ENCODE measurements at places on chromosomes 11 and 22. TPM values are rescaled to one million over a fixed set of nuclear protein-coding genes. Genes with fewer than 3 reads are reported as not detected.

GRCh38 chr11:11148104-11148509 is 204.9 kb downstream of the CSNK2A3 start:
- peak; percentile 88 for DNase-seq

- DNase-seq, result peak; percentile 93
Observed at GRCh38 chr11:61792310-61793082, at the start of the genes FEN1 and TMEM258. TSS of gene FEN1 (plus strand) at chr11:61792911. CDS start at chr11:61795362, 2,451 bp downstream. TSS of gene TMEM258 (minus strand) at chr11:61792599. CDS start at chr11:61792558, 41 bp downstream.

DNA sequence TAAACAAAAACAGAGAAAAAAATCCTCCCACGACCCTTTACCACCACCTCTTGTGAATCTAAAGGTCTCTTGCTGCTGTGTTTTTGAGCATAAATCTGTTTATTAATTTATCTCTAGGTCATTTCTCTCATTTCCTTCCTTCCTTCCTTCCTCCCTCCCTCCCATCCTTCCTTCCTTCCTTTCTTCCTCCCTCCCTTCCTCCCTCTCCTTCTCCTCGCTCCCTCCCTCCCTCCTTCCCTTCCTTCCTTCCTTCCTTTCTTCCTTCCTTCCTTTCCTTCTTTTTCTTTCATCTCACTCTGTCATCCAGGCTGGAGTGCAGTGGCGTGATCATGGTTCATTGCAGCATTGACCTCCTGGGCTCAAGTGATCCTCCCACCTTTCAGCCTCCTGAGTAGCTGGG is 13.5 kb upstream of the APOBEC3A start:
- no peak for DNase-seq

DNA sequence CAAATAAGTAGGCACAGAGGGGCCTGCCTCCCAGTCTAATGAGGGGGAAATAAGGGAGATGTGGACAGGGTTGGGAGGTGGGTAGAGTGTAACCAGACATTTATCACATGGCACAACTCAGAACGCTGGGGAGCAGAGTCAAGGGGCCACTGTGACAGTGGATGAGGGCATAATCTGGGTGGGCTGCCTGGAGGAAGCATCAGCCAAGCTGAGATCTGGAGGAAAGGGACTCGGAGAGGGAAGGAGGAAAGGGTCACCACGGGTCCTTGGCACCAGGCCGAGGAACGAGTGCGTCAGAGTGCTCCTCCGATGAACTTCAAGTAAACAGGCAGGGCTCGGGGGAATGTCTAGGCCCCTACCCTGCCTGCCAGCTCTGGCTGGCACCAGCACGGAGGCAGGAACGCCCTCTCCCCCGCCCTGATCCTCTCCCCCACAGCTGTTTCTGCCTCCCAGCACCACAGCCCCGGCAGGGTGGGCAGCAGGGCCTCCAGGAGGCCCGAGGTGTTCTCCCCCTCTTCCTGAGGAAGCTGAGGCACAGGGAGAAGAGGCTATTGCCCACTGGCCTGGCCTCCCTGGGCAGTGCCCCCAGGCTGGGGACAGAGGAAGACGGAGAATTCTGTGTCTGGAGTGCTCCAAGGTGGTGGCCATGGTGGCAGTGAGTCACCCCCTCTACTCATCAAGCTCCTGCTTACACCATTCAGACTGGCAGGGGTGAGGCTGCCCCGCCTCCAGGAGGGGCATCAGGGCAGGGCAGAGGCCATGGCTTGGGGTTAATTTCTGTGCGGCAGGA is 4.2 kb downstream of the ALDH3B1 start:
- DNase-seq, result no peak

GRCh38 chr11:93646399-93646798 is 15.1 kb upstream of the CEP295 start:
- DNase-seq, result no peak

GRCh38 chr11:33994937-33995336 is 56.6 kb upstream of the CAPRIN1 start:
- DNase-seq, result no peak

DNA sequence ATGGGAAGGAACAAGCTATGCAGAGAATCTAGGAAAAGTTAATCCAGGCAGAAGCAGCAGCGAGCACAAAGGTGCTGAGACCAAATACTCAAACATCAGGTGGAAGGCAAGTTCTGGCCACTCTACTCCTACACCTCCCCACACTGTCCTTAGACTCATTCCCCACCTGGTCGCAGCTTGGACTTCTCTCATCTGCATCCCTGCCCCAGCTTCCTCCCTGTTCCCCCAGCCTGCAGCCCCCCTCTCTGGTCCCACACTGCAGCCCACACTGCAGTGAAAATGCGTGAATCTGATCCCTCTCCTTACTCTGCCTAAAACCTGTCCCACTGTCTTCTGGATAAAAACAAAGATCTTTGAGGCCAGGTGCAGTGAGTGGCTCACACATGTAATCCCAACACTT is 9.1 kb downstream of the TPBGL start:
- no peak for DNase-seq

DNA sequence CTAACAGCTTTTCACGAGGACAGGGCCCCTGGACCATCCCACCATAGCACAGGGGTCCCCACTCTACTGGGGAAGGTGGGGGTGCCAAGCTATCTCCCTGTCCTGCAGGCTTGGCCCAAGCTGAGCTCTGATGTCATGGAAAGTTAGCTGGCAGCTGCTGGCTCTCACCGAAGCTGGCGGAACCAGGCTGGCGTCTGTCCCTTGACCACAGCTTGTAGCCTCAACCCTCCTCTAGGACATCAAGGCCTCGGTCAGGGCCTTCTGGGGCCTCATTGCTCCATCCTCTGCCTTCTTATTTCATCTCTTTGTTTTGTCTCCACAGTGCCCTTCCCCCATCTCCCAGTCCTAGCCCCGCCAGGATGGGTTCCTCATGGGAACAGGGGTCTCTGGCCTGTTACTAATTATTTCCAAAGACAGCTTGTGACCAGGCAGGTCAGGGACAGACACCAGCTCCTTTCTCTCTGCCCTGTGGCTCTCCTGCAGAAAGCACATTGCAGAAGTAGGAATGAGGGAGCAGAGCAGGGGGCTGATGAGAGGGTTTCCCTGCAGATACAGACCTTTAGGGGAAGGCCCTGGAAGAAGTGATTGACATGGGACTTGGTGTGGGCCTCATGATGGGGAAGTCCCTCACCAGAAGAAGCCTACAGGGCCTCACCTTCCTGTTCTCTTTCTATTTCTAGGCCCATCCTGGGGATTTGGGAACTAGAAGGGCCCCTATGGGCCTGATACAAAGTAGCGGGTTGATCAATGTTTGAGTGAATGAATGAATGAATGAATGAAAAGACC is 97.5 kb upstream of the ALX4 start:
- no peak for DNase-seq

DNA sequence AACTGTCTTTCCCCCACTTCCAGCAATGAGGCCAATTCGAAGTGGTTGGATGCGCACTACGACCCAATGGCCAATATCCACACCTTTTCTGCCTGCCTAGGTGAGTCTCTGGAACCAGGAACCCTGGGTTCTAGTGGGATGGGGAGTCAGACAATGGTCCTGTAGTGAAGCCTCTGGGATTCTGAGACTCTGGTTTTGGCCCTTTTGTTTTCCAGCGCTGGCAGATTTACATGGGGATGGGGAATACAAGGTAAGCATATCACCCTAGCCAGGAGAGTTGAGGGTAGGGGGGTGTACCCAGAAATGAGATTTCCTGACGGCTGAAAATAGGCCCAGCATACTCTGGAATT is 530 bp downstream of the BBS1 start:
- DNase-seq, result no peak

- no peak for DNase-seq
Observed at GRCh38 chr11:129249923-129250322, 57.8 kb upstream of the ARHGAP32 start.

DNA sequence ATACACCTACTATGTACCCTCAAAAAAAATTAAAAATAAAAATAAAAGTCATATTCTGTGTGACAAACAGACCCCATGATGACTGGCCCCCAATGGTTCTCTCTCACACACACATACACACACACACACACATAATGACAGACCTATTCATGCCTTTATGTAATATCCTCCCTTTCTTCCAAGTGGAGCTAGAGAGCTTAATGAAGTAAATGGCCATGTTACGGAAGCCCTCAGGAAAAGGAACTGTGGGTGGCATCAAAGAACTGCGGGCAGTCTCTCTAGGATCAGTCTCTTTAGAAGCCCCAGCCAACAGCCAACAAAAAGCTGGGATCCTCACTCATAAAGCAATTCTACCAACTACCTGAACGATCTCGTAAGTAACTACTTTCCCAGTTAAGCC is 125.5 kb downstream of the SIK3 start:
- DNase-seq, result no peak

GRCh38 chr11:110422306-110422905 is 7.3 kb upstream of the FDX1 start:
- DNase-seq, result no peak

- DNase-seq, result peak; percentile 64
Observed at GRCh38 chr22:35629406-35630216, 12.5 kb upstream of the MB start.

GRCh38 chr11:15641271-15642045 is 526.7 kb downstream of the INSC start:
- no peak for DNase-seq

- DNase-seq, result no peak
Observed at GRCh38 chr11:78239781-78240180, 51.1 kb downstream of the USP35 start.

- no peak for DNase-seq
Observed at GRCh38 chr11:103537904-103538502, 428.8 kb downstream of the DYNC2H1 start.

- DNase-seq, result no peak
Observed at GRCh38 chr11:74011360-74012073, 2.6 kb upstream of the UCP3 start.

- DNase-seq, result peak; percentile 60
Observed at GRCh38 chr22:37843741-37844089, 419 bp downstream of the ANKRD54 start.

DNA sequence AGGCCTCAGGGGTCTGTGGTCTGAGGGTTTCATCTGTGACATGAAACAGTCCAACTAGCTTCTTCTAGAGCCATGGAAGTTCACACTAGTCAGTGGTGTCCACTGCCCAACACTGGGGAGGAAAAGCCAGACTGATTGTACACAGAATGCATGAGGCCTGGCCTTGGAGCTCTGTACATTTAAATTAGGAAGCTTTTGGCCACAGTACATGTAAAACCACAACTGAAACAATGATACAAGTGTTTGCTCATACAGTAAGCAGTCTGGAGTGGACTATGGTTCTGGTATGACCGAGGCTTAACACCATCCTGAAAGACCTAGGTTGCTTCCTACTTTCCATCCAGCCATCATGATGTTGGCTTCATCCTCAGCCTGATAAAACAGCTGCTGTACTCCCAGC is 73.8 kb upstream of the SESN3 start:
- no peak for DNase-seq

- no peak for DNase-seq
Observed at GRCh38 chr22:29477723-29478318, 2.2 kb upstream of the NEFH start.

DNA sequence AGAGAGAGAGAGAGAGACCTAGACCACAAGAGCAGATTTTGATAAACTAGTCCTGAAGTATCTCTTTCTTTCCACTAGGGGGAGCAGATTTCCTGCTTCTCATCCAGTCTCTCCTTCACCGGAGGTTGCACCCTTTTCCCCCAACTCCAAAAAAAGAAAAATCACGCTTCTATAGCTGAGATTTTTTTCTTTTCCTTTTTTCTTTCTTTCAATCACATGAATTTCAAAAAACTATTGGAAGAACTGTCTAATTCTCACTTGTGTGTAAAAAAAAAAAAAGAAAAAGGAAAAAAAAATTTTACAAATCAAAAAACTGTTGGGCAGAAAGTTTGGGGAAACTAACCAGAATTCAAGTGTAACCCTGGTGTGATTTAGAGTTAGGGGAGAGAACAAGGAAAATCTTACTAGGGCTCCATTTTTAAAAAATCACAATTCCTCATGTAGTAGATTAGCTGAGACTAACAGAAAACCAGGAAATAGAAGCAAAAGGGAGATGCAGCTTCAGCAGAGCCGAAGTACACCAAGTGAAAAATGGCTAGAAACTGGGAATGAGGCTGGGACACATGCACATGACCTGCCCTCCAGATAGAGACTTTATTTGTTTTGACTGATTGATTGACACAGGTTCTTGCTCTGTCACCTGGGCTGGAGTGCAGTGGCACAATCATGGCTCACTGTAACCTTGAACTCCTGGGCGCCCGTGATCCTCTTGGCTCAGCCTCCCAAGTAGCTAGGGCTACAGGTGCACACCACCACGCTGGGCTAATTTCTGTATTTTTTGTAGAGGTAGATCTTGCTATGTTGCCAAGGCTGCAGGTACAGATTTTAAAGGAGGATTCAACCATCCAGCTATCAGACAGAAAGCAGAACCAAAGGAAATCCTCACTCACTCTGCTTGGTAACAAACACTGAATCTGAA is 27.1 kb downstream of the SDHD start:
- DNase-seq, result no peak

DNA sequence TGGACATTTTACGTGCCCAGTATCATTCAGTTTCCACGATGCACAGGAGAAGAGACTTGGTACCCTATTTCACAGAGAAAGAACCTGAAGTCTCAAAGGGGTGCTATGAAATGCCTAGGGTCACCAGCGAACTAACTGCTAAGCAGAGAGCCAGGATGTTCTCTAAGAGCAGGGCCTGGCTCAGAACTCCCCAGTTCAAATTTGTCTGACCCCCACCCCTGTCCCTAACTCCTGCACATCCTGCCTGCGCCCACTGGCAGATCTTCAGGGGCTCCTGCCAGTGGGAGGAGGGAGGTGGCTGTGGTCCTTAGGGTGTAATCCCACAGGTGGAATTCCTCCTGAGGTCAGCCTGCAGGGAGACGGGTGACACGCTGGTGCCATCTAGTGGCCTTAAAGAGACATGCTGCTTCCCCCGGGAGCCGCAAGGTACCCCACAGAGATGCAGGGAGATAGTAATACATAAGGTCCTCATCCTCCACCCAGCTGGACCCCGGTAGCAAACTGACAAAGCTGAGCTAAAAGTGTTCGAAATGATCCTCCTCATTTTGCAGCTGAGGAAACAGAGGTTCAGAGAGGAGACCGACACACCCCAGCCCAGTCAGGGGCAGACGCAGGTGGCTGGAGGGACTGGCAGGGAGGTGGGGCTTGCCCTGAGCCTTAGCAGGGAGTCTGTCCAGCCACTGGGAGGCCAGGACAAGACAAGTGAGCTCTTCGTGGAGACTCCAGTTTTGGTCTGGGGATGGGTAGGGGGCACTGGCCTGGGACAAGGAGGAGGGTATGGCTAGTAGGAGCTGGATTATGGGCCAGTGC is 34.1 kb downstream of the MB start:
- DNase-seq, result peak; percentile 68

DNA sequence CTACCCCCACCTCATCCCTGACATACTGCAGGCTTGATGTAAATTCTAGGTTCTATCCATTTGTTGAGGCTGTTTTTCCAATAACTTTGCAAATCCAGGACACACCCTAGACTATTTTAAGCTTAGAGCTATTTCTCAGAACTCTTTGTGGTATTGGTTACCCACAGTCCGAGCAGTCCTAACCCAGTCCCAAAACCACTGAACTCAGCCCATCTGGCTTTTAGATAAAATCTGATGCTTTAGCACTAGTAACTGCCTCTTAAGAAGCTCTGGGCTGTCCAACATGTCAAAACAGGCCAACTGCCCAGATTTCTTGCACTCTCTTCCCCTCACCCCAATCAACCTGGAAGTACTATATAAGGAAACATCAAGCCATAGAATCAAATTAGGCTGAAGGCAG is 344.4 kb upstream of the CADM1 start:
- DNase-seq, result no peak

The AQP11 gene
- 0.91 TPM for total RNA-seq

The ANO1 gene
- total RNA-seq, result 6.2 TPM

The MUC5AC gene
- not detected for total RNA-seq

The RASSF10 gene
- 0.22 TPM for total RNA-seq

The ABCG4 gene
- 1.5 TPM for total RNA-seq

The LDLRAD3 gene
- 1.2 TPM for total RNA-seq

The RAB3IL1 gene
- 10.8 TPM for total RNA-seq

The NEFH gene
- 0.16 TPM for total RNA-seq

Data from Right ventricle myocardium superior (tissue), 1 donor.